Activated naive CD4-positive, alpha-beta T cell (primary cell): ENCODE measurements at places on chromosomes 4 and X.

GRCh38 chr4:126168484-126168883 lies 853.7 kb downstream of the FAT4 start:
- DNase-seq: no peak

- DNase-seq: no peak
Measured at GRCh38 chrX:112654871-112655270, 24.9 kb downstream of the LHFPL1 start.

DNA sequence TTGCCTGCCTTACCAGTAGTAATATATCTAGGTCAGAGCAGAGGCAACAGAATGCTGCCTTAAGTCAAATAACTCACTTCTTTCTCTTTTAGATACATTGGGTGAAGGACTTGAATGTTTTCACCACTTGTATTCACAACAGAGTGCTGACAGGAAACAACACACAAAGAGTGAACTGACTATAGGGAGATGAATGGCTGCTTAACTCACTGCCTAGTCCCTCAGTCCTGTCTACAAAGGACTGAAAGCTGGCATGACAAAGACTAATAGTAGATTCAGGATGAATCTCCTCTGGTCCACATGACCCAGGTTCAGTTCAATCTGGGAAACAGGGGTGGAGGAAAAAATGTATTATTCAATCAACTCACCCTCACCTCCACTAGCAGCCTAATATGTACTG lies 134.2 kb downstream of the GALNTL6 start:
- DNase-seq: no peak

DNA sequence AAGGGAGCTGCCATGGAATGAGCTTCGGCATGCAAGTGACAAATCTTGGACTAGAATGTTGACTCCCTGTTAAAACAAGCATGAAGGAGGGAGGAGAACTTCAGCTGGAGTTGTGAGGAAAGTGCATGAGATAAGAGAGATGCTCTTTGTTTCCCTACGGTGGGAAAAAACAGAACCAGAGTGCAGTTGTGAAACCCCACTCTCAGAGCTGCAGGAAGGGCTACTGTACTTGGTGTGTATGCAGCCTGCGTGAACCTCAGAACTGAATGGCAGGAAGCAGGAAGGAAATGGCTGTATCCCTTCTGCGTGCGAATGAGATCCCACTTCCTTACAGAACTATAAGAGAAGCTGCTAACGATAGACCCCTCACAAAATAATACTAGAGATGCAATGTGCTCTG lies 57.2 kb downstream of the EGF start:
- no peak for DNase-seq

DNA sequence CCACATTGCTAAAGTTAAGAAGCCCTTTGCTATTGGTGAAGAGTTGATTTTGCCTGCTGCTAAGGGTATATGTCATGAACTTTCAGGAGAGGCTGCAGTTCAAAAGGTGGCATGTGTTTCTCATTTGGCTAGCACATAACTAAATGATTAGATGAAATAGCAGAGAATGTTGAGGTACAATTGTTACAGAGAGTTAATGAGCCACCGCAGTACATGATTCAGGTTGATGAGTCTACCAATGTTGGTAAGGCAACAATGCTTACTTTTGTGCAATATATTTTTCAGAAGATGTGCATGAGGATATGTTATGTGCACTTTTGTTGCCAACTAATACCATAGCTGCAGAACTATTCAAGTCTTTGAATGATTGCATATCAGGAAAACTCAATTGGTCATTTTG lies 21.1 kb upstream of the CXCL2 start:
- DNase-seq: no peak

DNA sequence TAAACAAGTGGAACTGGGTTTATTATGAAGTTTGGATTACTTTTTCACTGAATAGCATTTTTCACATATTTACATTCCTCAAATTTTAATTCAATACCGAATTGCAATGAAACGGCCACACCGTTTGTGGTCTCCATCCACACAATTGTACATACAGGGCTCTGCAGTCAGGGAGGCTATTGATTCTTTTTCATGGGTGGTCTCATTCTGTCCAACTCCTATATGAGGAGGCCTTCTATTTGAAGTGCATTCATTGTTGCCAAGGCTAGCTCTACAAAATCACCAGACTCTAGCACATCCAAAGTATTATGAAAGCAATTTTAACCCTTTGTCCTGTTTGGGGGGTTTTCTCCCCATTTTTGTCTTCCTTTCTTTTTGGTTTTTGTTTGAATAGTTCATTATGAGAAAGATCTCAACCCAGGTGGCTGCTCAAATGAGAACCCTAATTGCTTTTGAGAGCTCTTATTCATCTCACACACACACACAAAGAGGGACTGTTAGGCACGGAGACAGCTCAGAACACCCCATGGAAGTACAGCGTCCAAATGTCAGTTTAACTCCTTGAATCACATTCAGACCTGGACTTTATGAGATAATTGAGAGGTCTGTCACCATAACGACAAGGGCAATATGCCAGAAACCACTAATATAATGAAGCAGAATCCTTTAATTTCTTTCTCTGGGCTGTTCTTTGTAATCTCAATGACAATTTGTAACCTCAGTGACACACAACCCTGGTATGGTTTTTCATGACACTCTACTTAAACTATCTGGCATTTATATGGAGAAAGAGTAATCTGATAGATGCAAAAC lies 79.4 kb downstream of the NLGN4X start:
- no peak for DNase-seq

DNA sequence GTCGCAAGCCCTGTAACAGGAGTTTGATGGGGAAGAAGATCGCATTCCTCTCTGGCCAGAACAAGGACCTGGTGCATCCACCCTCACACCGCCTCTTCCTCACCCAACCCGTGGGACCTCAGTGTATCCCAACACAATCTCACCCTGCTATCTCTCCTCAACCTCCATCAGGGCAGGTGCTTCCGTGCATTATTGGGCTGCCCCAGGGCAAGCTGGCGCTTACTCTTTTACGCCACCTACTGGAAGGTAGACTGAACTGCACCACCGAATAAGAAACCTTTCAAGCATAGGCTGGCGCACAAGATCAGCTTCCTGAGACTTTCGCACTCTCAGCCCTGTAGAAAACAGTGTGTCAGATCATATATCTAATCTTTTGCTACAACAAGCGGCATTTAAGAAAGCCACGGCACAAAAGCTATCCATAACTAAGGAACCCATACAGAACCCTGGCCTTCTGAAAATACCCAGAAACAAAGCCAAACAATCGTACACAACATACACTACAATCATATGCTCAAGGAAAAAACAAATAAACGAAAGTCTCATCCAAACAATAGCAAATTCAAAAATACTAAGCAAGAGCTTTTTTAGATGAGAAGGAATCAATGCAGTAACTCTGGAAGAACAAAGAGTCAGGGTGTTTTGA lies 209.3 kb downstream of the UGT8 start:
- DNase-seq: no peak
